Foreskin melanocyte (primary cell): ENCODE measurements at places on chromosomes 7 and 10.
A peak's percentile ranks its signal among the peaks of the same experiment; 100 is the strongest.

- DNase-seq = peak; percentile 13
Observed at GRCh38 chr10:73060738-73061635, 35.7 kb downstream of the P4HA1 start.

DNA sequence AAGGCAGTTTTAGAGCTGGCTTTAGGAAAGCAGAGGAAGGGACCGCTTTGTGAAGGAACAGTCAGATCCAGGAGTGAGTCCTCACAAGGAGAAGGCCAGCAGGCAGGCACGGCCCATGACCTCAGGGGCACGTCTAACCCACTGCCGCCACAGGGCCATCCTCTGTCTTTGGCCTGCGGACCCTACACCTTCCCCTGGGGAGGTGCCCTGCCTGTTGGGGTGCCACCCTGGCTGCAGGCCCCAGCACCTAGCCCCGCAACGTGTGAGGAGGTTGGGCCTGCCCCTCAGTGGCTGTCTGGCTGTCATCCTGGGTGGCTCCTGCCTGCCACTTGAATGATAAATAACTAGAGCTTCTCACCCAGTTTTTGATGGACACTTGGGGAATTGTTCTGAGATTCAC, 31.0 kb upstream of the TRIM8 start:
- no peak for DNase-seq

DNA sequence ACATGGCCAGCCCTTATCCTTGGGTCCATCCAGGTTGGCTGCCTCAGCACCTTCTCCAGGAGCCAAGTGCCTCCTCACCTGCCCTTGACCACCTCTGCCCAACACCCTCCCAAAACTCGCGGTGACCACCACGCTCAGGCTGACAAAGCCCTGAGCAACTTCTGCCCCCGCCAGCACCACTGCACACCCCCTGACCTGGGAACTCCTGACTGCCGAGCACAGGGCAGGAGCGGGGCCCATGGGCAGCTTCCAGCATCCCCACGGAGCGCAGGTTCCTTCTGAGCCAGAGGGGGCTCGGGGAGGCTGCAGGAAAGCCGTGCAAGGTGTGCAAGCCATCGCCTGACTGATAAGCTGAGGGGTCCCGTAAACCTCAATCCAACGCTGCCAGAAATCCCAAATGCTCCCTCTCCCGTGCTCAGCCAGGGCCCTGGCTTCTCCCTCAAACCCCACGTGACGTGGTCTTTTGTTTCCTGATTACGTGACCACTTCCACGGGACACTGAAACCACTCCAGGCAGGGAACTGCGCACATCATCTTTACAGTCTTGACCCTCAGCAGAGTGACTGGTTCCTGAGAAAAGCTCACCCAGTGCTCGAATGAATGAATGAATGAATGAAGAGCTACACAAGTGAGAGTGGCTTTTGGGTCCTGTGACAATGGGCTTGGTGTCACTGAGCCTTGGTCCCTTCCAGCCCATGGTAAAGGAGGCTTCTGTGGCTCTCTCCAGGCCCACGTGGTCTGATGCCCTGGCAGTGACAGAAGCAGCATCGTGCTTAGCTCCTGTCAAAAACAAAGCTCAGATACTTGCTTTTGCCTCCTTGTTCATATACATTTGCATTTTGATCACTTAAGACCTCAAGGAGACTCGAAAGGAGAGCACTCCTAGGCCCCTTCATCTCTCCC, 249.8 kb upstream of the PPP2R2D start:
- DNase-seq = no peak

DNA sequence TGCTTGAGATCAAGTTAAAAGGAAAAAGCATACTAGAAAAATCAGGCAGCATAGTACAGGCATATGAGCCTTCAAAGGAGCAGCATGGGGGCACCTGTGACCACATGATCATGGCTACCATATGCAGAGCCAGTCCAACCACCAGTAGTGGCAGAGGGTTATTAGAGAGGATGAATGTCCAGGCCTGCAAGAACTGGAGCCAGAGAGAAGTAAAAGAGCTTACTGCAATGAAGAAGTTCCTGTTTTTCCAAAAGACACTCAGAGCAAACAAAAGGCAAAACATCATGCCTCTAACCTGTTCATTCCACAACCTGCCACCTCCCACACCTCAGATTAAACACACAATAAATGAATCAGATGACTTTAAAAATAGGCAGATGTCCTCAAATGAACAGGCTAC, 99.6 kb upstream of the NAMPT start:
- no peak for DNase-seq

DNA sequence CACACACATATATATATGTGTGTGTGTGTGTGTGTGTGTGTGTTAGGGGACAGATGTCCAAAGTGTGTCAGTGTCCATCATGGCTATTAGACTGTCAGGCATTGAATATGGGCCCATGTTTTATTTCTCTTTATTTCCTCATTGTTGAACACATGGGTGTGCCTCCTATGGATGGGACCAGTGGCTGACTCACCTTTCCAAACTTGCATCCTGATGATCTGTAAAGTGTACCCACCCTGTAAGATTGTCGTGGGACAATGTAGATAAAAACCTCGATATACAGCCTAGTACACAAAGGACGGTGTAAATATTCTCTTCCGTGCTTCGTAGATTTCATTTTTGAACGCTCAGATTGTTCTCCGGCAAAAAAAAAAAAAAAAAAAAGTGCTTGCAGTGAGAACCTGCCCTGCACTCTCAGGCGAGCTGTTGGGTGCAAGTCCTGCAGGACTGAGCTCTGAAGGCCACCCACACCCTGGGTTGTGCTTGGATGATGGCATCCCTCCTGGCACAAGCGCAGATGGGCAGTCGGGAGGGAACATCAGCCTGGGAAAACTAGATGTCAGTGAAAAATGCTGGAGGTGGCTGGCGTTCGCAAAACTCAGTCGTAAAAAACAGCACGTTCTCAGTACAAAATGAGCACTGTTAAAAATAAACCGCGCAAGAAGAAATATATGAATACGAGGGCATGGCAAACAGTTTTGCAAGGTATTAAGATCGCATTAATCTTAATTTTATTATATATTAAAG, 166.9 kb downstream of the CUX1 start:
- no peak for DNase-seq

GRCh38 chr10:121157998-121158397, 306.8 kb downstream of the WDR11 start:
- DNase-seq = no peak

- no peak for DNase-seq
Observed at GRCh38 chr10:77104459-77104980, 533.1 kb downstream of the KCNMA1 start.

DNA sequence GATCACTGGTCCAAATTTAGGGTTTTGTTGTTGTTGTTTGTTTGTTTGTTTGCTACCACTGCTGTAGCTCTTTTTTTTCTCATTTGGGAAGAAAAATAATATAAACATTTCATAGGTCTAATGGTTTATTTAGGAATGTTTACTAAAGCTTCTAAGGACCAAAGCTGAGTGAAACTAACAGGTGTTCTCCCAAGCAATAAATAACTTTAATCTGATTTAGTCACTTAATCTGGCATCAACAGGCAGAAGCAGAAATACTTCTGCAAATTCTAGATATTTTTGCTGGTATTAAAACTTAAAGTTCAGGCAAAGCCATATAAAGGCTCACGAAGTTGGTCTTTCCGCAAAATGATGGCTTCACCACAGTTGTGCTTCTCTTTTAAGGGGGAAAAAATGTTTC, 144.5 kb upstream of the YAE1 start:
- no peak for DNase-seq

- no peak for DNase-seq
Observed at GRCh38 chr7:48426966-48427555, 255.8 kb downstream of the ABCA13 start.

GRCh38 chr7:98242934-98243333, 9.1 kb downstream of the TECPR1 start:
- DNase-seq = no peak

DNA sequence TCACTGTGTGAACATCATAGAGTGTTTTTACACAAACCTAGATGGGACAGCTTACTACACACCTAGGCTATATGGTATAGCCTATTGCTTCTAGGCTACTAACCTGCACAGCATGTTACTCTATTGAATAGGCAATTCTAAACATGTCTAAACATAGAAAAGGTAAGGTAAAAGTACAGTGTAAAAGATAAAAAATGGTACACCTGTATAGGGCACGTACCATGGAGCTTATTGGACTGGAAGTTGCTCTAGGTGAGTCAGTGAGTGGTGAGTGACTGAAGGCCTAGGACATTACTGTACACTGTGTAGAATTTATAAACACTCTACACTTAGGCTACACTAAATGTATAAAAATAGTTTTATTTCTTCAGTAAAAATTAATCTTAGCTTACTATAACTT, 182.0 kb upstream of the THSD7A start:
- DNase-seq = no peak

DNA sequence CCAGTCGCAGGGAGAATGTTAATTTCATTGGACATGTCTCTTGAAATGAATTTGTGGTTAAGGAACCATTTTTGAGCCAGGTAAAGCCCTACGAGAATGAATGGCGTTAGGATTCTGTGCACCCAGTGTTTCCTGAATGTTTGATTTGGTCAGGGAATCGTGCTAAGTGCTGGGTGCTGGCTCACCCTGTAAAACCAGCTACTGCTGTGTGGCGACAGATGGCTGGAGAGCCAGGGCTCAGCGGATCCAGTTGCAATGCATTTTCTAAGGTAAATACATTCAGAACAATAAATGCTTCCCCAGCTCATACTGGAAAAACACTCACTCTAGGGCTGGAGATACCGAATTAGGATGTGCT, 355.5 kb downstream of the GLRX3 start:
- DNase-seq = no peak

DNA sequence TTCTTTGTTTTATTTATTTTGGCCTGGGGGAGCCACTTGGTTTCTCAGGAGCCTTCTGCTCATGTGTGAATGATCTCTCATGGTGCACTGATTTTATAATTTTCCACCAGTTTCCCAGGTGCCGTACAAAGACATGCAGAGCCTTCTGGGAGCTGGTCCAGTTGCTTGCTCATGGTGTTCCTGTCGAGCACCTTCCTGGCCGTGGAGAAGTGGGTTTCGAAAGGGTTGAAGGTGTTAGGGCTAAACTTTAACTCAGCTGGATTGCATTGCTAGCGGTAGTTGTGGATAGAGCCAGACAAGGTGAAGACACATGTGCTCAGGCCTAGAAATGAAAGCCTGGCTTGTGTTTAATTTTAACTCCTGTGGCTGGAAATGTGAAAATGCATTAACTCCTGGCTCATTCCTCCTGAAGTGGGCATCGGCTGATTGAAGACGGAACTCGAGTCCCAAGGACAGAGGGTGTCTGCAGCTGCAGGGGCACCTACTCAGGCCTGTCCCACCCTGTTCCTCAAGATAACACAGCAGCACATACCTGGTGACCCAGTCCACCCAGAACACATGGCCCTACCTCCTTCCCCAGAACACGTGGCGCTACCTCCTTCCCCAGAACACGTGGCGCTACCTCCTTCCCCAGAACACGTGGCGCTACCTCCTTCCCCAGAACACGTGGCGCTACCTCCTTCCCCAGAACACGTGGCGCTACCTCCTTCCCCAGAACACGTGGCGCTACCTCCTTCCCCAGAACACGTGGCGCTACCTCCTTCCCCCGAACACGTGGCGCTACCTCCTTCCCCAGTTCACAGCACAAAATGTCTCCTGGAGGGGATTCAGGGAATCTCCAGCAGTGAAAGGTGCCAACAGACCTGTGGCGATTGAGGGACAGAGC, 133.2 kb downstream of the WDR37 start:
- no peak for DNase-seq
